ENCODE measurements at places on chromosomes 2 and 18.

DNA sequence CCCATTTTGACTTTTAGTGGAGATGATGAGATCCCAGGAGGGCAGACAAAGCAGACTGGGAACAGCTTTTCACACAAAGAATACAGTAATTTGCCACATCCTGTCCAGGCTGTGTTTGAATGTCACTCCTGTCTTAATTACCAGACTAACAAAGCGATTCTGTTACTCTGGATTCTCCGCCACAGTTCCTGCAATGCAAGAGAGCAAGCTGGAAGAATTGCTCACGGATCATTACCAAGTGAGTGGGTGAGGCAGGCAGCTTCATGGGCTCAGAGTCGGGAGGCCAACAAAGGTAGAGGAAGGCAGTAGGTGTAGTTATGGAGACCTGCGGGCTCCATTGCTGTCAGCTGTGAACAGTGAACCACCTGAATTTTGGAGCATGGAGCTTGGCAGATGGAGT is 250.5 kb upstream of the ATP5MC3 start:
- peak; percentile 55 for DNase-seq

DNA sequence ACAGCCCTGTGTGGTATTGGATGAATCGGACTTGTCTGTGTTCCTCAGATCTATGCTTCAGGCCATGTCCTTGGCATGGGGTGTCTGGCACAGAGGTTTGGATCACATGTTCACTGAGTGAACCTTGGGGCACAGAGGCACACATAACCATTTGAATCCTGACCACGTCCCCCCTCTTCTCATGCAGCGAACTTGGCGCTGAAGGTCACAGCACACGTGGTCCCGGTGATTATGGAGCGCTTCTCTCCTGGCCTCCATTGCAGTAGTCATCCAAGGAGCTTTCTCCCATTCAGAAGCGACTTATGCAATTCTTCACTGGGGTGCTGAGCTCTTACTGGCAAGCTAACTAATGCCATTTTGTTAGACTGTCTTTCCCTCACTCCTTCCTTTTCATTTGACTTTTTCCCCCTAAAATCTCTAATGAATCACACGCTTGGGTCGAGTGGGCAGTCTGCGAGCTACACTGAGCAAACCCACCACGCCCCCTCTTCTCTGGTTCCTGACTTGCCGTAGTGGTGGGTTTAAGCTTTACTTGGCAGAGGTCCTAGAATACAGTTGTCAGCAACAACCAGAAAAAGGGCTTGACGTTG is 59.4 kb downstream of the KCNG2 start:
- DNase-seq, result peak; percentile 61

DNA sequence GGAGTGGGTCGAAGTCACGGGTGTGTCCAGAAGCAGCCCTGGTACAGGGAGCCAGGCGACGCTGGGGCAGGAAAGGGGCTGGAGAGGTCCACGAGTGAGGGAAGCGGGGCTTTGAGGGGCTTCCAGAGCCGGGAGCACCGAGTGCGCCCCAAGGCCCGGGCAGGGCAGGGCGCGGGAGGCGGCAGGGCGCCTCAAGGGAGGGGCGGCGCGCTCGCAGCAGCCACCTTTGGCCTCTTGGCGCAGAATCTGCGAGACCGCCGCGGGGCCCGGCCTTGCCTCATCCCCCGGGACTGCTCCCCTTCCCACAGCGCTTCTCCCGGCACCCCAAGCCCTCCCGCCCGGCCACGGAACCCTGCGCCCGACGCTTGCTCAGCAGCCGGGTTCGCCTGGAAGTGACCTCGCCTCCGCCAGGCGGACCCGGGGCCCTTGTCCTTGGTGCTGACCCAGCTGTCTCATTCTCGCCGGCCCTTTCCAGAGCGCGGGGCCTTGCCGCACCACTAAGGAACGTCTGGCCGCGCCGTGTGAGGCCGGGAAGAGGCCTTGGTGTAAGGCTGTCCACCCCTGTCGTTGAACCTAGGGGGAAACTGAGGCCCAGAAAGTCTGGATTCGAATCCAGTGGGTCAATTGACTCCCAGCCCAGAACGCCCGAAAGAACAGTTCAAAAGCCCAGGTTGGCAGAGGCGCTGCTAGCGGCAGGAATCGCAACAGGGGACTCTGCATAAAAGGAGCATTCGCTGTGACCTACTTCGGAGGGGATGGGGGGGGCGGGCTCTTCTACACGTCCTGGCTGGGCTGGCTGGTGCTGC is 584 bp upstream of the DNER start:
- peak; percentile 45 for DNase-seq

DNA sequence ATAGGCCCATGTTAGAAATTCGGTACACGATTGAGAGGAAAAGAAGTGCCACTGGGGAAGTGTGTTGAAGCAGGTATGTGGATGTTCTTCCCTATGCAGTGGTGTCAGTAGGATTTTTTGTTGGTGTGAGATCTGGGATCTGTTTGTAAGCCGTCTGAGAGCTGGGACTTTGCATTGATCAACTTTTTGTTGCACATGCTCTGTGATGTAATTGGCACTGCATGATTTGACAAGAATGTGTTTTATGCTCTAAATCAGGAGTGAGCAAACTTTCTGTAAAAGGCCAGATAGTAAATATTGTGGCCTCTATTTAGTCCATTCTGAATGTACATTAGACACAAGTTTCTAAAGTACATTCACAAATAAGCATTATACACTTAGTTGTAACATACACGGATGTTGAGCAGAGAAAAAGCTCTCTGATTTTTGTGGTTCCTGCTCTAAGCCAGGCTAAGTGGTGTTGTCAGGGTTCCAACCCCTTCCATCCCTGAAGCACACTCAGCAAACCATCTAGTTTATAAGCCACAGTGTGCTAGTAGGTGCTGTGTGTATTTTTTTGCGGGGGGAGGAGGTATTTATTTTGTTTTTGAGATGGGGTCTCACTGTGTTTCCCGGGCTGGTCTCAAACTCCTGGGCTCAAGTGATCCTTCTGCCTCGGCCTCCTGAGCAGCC is 235.6 kb downstream of the NEDD4L start:
- DNase-seq, result no peak

GRCh38 chr2:220460257-220460985 is 833.0 kb downstream of the SLC4A3 start:
- no peak for DNase-seq

GRCh38 chr2:47799031-47799609 is 16.2 kb downstream of the MSH6 start:
- DNase-seq, result no peak

GRCh38 chr2:65021709-65022108 is 32.5 kb downstream of the SLC1A4 start:
- no peak for DNase-seq

DNA sequence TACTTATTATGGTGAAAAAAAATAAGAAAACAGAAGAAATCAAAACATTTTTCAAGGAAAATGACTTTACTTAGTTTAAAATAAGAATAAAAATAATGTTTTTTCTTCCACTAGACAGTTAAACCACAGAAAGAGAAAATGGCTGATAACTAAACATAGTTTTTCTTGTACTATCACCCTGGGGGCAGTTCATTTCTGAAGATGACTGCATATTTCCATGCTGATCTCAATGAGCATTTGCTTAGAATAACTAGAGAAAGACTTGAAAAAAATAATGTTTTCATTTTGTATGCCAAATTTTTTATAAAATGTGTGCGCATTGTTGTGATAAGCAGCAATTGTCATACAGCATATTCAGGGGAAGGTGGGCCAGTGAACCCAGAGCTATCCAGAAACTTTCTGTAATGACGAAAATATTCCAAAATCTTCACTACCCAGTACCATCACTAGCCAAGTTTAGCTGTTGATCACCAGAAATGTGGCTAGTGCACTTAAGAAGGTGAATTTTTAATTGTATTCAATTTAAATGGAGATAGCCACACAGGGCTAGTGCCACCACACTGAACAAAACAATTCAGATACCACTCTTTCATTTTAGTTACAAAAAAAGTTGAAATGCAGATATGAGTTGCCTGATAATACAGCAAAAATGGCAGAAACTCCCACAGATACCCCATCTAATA is 513.4 kb upstream of the NETO1 start:
- DNase-seq, result no peak

DNA sequence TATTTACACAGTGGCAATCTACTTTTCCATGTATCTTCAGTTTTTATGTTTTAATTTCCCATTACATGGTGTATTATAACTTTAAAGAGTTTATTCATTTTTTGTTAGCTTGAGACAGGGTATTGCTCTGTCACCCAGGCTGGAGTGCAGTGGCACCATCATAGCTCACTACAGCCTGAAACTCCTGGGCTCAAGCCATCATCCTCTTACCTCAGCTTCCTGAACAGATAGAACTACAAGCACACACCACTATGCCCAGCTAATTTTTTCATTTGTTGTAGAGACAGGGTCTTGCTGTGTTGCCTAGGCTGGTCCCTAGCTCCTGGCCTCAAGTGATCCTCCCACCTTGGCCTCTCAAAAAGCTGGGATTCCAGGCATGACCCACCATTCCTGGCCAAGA is 66.8 kb downstream of the COA5 start:
- no peak for DNase-seq

GRCh38 chr18:42536442-42536841 is 579.0 kb downstream of the RIT2 start:
- no peak for DNase-seq

DNA sequence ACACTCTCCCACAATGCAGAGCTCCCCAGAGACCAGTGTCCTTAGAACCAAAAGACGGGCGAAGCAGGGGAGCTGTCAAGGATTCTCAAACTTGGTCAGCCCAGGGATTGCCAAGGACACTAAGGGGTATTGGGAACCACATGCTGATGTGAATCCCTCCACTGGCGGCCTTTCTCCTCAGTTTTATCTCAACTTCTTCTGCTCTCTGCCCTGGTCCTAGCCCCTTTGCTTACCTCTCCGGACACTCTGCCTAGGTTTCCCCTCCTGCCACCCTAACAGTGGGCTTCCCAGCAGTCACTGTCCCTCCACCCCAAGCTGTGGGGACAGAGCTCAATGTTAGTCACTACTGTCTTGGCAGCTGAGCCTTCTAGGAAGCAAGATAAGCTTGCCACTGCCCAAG is 61.1 kb downstream of the POLR1A start:
- no peak for DNase-seq

DNA sequence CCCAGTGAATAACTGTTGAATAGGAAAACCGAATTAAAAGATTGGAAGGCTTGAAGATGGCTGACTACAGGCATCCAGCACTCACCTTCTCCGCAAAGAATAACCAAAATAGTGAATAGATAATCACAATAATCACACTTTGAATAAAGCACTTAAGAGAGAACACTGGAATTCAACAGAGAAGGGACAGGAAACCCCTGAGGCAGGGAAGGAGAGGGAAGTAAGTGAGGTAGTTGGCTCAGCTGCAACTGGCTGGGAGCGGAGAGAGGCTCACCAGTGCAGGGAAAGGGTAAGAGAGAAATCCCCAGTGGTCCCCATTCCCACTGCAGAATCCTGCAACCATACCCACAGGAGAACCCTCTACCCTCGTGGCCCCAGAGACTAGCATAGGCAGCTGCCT is 246.6 kb upstream of the NCKAP5 start:
- no peak for DNase-seq

- DNase-seq, result no peak
Measured at GRCh38 chr2:224101820-224102630, 62.9 kb upstream of the SERPINE2 start.

- DNase-seq, result no peak
Measured at GRCh38 chr2:43345391-43345813, 119.0 kb upstream of the ZFP36L2 start.

DNA sequence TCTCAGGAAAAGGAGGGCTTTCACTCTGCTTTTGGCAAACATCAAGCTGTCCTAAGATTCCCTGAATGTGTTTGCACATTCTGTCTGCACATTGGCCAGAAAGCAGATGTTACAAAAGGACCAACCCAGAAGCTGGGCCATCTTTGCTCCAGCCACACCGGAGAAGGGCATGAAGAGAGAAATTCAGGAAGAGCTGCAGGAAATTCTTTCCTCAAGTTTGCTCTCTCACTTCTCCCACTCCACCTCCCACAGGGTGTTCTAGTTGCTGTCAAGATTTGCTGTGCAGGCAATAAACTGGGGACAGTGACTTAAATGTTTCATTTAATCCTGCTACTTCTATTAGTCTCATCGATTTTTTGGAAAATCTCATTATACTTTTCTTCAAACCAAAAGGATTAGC is 137.7 kb upstream of the UNC80 start:
- DNase-seq, result no peak

- DNase-seq, result peak; percentile 93
Measured at GRCh38 chr18:10514082-10514481, 11.7 kb upstream of the NAPG start.

GRCh38 chr2:201754717-201755415 is 25.9 kb downstream of the ALS2 start:
- DNase-seq, result no peak

- no peak for DNase-seq
Measured at GRCh38 chr2:45923701-45924100, 272.2 kb downstream of the PRKCE start.

- no peak for DNase-seq
Measured at GRCh38 chr18:79374408-79375171, 21.1 kb upstream of the NFATC1 start.

GRCh38 chr2:67208887-67209500 is 188.1 kb upstream of the ETAA1 start:
- peak; percentile 34 for DNase-seq

DNA sequence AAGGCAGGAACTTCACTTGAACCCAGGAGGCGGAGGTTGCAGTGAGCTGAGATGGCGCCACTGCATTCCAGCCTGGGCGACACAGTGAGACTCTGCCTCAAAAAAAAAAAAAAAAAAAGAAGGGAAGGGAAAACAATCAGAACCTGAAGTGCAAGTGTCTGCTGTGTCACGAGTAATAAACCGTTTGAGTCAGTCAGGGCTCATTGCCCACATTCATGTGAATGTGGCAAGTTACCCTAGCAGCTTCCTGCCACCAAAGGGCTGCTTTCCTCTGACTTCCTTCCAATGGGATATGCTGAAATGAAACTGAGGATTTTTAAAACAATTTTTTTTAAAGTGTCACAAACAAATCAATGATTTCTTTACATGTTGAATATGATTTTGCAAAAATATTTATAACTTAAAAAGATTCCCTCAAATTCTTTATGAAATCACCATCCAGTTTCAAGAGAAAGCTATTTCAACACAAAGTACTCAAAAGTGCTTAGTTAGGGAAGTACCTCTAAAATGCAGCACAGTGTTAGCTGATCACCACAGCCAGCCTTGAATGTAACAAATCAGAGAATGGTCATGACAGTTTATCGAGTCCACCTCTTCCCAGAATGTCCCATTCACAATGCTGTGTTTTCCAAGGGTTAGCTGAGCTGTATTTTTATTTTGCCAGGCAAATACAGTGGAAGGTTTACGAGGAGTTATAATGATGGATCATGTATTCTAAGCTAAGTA is 36.4 kb downstream of the WDSUB1 start:
- peak; percentile 30 for DNase-seq

- no peak for DNase-seq
Measured at GRCh38 chr18:78563110-78563509, 416.5 kb upstream of the SALL3 start.

- no peak for DNase-seq
Measured at GRCh38 chr2:15126373-15126772, 434.8 kb downstream of the NBAS start.

GRCh38 chr18:59848002-59848401 is 51.8 kb upstream of the PMAIP1 start:
- no peak for DNase-seq

Data from brain (organoid and tissue), 16 donors.